Smooth muscle cell of trachea (primary cell): ENCODE measurements at places on chromosomes 11 and 22. TPM values are rescaled to one million over a fixed set of nuclear protein-coding genes. Genes with fewer than 3 reads are reported as not detected.

PANX3 gene
- not detected in 2 replicates for total RNA-seq

LDLRAD3 gene
- total RNA-seq = 2.5 and 11.1 TPM in 2 replicates

OR4A16 gene
- total RNA-seq = not detected in 2 replicates

RIBC2 gene
- under 0.01 and 1.2 TPM in 2 replicates for total RNA-seq

DDT gene
- 120 and 140 TPM in 2 replicates for total RNA-seq

ARVCF gene
- 10.3 and 16.4 TPM in 2 replicates for total RNA-seq

TSPAN18 gene
- not detected in 2 replicates for total RNA-seq

OR10D3 gene
- not detected in 2 replicates for total RNA-seq

PLAAT3 gene
- total RNA-seq = 11.6 and 12.4 TPM in 2 replicates

TEX12 gene
- total RNA-seq = 0.15 TPM in 1 of 2 replicates, not detected in the other

CHCHD10 gene
- 0.58 and 2.5 TPM in 2 replicates for total RNA-seq

MS4A6A gene
- total RNA-seq = 0.15 TPM in 1 of 2 replicates, not detected in the other

DDX25 gene
- not detected in 2 replicates for total RNA-seq

MTCH2 gene
- total RNA-seq = 73.3 and 98.5 TPM in 2 replicates

MED17 gene
- total RNA-seq = 21.0 and 30.5 TPM in 2 replicates

PHOX2A gene
- total RNA-seq = not detected in 2 replicates

LIPT2 gene
- total RNA-seq = 1.2 and 3.0 TPM in 2 replicates

OR51B5 gene
- total RNA-seq = 0.29 TPM in 1 of 2 replicates, not detected in the other

KDM4E gene
- total RNA-seq = not detected in 2 replicates

LBHD1 gene
- total RNA-seq = 4.3 and 6.1 TPM in 2 replicates

OR51I1 gene
- not detected in 2 replicates for total RNA-seq

CYB5R2 gene
- 13.6 and 20.4 TPM in 2 replicates for total RNA-seq

C22orf31 gene
- total RNA-seq = 0.15 TPM in 1 of 2 replicates, not detected in the other

SCN2B gene
- under 0.01 and 0.99 TPM in 2 replicates for total RNA-seq

SLC17A6 gene
- total RNA-seq = not detected in 2 replicates

ADAMTS8 gene
- 0.87 and 8.9 TPM in 2 replicates for total RNA-seq

IL10RA gene
- total RNA-seq = 1.8 TPM in 1 of 2 replicates, not detected in the other

LGR4 gene
- 6.9 and 8.3 TPM in 2 replicates for total RNA-seq

FAM83F gene
- under 0.01 TPM in 1 of 2 replicates, not detected in the other for total RNA-seq

SLC22A25 gene
- not detected in 2 replicates for total RNA-seq

KIAA1671 gene
- 0.17 and 0.29 TPM in 2 replicates for total RNA-seq

GLB1L3 gene
- total RNA-seq = not detected in 2 replicates

LDHAL6A gene
- total RNA-seq = not detected in 2 replicates

MYO7A gene
- 0.15 and 0.17 TPM in 2 replicates for total RNA-seq

CCDC90B gene
- total RNA-seq = 58.7 and 76.1 TPM in 2 replicates
